Fibroblast of skin of left quadriceps (primary cell): ENCODE measurements at places on chromosomes 11 and 22.
A peak's percentile ranks its signal among the peaks of the same experiment; 100 is the strongest.

DNA sequence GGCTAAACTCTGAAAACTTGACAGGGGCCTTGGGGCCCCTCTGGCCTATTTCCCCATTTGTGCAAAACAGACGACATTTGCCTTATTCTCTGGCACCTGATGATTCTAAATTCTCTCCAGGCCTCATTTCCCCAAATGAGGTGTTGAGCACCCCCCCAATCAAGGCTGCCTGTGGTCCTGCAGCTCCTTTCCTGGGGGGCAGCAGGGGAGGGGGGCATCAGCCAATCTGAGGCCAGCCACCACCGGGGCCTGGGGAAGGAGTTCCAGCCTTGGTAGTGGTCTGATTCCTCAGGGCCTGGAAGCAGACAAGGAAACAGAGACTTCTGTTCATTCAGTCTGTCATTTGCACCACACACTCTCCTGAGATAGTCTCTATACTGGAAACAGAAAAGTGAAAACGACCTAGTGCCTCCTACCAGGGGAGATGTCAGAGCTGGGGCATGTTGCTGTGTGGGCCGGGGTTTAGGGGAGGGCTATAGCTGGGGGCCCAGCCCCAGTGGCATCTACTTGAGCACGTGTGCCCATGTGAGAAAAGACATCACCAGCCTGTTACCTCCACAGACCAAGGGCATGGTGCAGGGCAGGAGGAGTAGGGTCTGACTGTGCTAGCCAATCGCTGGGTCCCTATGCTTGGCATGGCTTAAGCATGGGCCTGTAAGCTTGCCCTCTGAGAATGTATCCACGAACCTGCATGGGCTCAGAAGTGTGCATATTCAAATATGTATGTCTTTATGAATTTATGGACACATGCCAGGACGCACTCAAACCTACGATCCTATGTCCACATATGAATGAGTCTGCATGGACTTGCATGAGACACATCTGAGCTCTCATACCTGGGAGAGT, 1.8 kb upstream of the TPBGL start:
- DNase-seq, result no peak

DNA sequence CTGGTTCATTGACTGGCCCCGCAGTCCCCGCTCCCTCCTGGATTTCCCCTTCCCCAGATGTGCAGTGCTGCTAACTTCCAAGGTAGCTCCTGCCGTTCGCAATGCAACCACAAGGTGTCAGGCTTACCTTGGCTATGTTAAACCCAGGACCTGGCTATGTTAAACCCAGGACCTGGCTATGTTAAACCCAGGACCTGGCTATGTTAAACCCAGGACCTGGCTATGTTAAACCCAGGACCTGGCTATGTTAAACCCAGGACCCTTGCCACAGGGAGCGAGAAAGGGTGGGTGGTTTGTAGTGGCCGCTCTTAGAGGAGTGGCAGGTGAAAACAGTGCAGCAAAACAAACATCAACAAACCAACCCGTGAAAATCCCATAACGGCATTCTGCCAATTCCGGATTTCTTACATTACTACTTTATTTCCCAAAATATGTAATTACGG, 2.9 kb upstream of the ADAMTS8 start:
- no peak for DNase-seq

GRCh38 chr11:67365736-67366444, 7.5 kb downstream of the CLCF1 start:
- DNase-seq, result no peak

DNA sequence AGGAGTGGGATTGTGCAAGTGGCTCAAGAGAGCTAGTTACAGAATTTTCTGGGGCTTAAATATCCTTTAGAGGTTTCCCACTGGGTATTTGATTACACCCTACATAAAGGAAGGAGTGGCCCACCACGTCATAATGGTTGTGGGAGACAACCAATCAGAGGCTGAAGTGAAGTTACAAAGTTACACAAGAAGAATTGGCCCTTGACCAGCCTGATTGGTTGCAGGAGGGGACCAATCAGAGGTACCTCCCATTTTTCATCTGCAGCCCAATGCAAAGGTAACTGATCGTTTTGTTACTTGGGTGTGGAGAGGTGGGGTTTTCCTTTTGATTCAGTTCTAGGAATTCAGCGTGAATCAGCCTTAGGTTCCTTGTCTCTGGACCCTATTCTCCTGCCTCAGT, 430.5 kb upstream of the FAT3 start:
- no peak for DNase-seq

DNA sequence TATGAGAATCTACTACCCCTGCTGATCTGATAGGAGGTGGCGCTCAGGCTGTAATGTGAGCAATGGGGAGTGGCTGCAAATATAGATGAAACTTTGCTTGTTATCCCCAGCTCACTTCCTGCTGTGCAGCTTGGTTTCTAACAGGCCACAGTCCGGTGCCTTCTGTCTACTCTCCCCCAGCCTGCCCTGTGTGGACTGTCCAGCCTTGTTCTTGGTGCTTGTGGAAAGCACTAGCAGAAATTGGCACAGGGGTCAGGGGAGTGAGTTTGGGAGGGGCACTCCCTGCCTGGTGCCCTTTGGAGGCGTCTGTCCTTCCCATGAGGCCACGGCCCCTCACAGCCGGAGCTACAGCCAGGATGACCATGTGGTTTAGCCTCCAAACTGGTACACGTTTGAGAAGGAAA, 14.3 kb downstream of the MOV10L1 start:
- DNase-seq, result no peak

GRCh38 chr11:21630934-21631478, 561.9 kb upstream of the ANO5 start:
- DNase-seq, result no peak

GRCh38 chr22:20402960-20403778, 9.2 kb downstream of the ZNF74 start:
- DNase-seq, result no peak

- no peak for DNase-seq
Measured at GRCh38 chr11:112583261-112583893, 322.7 kb upstream of the PLET1 start.

DNA sequence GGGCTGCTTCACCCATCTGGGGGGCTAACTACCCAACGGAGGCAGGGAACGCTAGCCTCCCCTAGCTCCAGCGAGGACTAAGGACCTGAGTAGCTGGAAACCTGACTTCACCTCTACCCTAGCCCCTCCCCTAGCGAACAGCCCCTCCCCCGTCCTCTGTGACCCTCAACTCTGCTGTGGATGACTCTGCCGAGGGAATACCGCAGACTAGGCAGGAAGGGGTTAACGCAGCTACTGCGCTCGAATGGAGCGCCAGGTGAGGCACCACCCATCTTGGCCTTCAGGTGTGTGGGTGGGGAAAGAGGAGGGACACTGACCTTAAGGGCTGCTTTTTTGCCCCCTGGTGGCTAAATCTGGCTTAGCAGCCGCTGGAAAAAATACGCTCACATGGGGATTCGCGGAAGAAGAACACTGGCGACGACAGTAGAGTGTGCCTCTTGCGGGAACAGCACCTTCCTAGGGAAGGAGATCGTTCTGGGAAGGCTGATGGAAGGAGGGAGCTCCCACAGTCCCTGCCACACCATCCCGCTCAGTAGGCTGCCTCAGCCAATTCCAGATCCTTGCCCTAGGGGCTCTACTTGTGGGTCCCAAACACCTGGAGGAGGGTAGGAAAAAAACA, 4.5 kb upstream of the BCL9L start:
- DNase-seq, result no peak

GRCh38 chr11:2830030-2830812, 55.4 kb downstream of the CDKN1C start:
- no peak for DNase-seq

- DNase-seq, result no peak
Measured at GRCh38 chr11:66243782-66244535, 24.5 kb upstream of the RAB1B start.

- no peak for DNase-seq
Measured at GRCh38 chr22:50730941-50731661, 6.9 kb upstream of the ACR start.

DNA sequence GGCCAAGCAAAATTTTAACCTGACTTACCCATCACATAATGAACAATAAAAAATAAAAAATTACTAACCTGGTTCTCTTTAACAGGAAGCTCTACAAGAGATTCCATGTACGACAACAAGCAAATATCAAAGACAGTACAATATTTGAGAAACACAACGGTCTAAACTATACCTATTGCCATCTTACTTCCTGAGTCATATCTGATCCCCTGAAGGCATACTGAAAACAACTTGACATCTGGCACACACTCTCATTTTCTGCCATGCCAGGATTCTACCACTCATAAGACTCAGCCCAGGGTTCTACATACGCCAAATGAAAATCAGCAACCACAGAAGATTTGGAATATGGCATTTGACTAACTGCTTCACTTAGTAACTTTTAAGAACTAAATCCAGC, 13.8 kb downstream of the DENND5A start:
- no peak for DNase-seq

DNA sequence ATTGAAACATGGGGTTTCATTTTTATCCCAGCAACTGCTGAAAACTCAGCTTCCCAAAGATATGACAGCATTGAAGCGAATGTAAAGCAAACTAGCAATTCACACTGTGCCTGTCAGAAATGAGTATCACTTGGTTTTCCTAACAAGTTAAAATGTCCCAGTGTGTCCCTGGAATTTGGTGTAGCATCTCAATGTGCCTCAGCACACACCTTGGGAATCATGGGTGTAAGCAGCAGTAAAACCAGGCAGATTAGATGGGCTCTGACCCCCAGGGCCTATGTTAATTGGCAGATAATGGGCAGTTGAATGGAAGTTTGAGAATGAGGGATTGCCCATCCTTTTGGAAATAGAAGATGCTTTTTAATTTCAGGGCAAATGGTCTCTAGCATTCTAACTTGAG, 784.9 kb upstream of the LRRC4C start:
- no peak for DNase-seq

- no peak for DNase-seq
Measured at GRCh38 chr11:57668434-57668782, 494 bp downstream of the ZDHHC5 start.

DNA sequence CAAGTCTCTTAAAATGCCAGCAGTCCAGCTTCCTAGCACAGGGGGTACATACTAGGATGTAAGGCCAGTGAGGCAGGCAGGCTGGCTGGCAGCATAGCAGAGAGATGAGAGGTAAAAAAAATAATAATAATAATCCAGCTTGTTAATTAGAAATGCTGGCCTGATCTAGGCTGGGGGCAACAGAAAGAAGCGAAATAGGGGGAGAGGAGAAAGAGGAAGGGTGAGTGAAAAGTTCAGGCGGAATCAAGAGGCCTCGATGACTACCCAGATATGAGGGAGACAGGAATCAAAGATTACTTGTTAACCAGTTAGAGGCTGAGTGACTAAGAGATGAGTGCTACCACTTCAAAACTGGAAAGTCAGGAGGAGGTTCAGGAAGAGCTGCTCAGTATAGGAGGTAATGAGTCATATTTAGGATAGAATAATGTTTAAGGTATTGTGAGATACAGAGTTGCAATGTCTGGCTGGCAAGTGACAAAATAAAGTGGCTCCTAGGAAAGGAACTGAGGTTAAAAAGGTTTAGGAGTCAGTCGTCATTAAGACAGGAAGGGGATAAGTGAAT, 2.8 kb downstream of the ALKBH8 start:
- DNase-seq, result peak; percentile 52

GRCh38 chr22:37566329-37566837, 6.1 kb downstream of the CDC42EP1 start:
- no peak for DNase-seq

- no peak for DNase-seq
Measured at GRCh38 chr11:64891880-64892279, 13.5 kb upstream of the EHD1 start.

GRCh38 chr11:34308049-34308912, 49.5 kb downstream of the ABTB2 start:
- no peak for DNase-seq

DNA sequence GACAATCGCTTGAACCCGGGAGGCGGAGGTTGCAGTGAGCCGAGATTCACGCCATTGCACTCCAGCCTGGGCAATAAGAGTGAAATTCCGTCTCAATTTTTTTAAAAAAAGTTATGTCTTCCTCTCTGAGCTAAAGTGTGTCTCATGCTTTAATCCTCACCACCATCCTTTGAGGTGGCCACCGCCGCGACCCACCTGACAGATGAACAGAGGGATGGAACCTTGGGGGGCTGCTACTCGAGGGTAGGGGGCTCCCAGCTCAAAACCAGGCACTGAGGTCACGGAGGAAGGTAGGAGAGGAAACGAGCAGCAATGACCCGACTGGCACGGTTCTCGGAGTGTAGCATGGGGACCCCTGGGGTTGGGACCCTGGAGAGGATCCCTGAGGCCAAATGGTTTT, 10.7 kb upstream of the POLDIP3 start:
- no peak for DNase-seq

- no peak for DNase-seq
Measured at GRCh38 chr22:18991821-18992442, 55.8 kb upstream of the PRODH start.

DNA sequence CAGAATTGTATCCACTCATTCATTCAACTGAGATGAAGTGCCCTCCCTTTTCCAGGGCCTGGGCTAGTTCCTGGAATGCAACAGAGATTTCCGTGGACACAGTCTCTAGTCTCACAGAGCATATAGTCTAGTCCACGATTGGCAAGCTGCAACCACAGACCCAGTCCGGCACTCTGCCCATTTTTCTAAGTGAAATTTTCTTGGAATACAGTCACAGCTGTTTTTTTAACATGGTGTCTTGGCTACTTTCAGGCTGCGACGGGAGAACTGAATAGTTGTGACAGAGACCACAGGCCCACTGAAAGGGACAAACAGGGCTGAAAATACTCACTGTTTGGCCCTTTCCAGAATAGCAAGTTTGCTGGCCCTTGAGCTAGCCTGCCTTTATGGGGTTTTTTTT, 29.2 kb downstream of the ALG12 start:
- DNase-seq, result no peak

DNA sequence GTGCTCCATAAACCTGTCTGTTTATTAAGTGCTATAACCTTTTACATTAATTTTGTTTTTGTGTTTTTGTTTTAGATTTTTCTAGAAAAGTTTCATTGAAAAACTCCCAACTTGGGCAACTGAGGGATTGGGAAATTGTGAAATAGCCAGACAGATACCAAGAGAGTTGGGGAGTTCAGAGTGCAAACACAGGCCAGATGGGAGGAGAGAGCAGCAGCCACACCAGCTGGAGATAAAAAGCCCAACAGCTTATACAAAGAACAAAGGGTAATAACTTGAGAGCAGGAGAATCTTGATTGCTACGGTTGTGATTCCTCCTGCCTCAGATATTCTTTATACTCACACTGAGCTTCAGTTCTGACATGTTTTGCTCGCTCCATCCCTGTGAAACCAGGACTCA, 1642.2 kb downstream of the LRRC4C start:
- no peak for DNase-seq

DNA sequence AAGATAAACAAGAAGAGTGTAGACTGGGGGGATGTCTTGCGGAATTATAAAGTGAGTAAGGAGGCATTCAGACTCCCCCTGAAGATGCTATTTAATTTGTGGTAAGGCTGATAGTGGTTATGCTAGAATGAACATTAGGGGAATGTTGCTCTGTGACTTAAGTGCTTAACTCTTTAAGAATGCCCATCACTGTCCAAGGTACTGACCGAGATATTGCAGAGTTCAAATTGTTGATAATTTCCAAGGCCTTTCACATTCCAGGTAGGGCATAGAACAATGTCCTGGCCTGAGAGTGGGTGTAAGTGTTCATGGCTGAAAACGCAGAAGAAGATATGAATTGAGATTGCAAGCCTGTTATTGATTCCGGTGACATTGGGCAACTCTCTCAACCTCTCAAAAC, 90.3 kb upstream of the SEZ6L start:
- no peak for DNase-seq
